ENCODE measurements at places on chromosomes 3 and 15. TPM values are rescaled to one million over a fixed set of nuclear protein-coding genes. Genes with fewer than 3 reads are reported as not detected.

The CYP8B1 gene
- total RNA-seq, result not detected

The THPO gene
- total RNA-seq, result not detected

The DNAH12 gene
- total RNA-seq, result 0.08 TPM

The CCDC54 gene
- total RNA-seq, result not detected

The GCSAM gene
- 1.1 TPM for total RNA-seq
